Effector memory CD4-positive, alpha-beta T cell (primary cell): ENCODE measurements at places on chromosomes 7 and 10.

GRCh38 chr7:24911213-24911603 is 68.8 kb downstream of the OSBPL3 start:
- no peak for DNase-seq

DNA sequence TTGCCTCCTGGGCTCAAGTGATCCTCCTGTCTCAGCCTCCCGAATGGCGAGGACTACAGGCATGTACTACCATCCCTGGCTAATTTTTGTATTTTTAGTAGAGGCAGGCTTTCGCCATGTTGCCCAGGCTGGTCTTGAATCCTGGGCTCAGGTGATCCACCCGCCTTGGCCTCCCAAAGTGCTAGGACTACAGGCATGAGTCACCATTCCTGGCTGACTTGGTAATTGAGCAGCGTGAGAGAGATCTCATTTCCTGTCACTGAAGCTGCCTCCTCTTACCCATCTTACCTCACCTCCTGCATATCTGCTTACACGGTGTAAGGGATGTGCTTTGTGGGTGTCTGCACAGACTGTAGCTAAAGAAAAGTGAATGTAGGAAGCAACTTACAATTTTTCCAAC is 9.7 kb downstream of the IFIT3 start:
- no peak for DNase-seq

- no peak for DNase-seq
Observed at GRCh38 chr7:100367251-100367620, 6.1 kb upstream of the PILRA start.

DNA sequence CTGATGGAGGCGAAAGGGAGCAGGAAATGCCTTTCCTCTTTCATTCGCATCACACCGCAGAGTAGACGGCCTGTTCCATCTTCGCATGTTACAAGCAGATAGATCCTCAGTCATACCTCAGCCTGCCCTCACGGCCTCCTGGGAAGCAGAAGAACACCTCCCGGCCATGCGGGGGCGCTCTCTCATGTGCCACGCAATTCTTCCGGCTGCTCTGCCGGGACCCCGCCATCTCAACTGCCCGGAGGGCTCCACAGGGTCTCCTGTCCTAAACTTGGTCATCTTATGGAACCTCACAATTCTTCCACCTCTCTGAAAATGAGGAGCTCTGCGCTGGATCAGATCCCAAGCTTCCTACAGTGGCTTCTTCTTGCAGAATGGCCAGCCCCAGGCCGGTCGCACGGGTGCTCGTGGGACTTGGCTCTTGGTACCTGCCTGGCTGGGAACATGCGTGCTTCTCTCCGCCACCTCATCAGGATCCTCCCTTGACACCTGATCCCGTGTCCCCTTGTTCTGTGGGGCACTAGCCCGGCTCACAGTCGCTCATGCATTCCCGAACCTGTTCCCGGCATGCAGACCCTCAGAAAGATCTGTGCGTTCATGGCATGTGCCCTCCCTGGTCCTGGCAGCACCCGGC is 262.8 kb upstream of the SHH start:
- no peak for DNase-seq

- no peak for DNase-seq
Observed at GRCh38 chr7:156397249-156397648, 243.3 kb upstream of the RNF32 start.

GRCh38 chr7:76337147-76337546 is 21.6 kb downstream of the YWHAG start:
- no peak for DNase-seq

- no peak for DNase-seq
Observed at GRCh38 chr10:4647109-4647785, 178.8 kb upstream of the AKR1E2 start.

GRCh38 chr10:126208726-126209302 is 179.5 kb downstream of the ADAM12 start:
- DNase-seq: no peak

- no peak for DNase-seq
Observed at GRCh38 chr10:62341419-62341818, 32.8 kb upstream of the ZNF365 start.

GRCh38 chr7:5302577-5302976 is 19.8 kb downstream of the SLC29A4 start:
- DNase-seq: no peak

DNA sequence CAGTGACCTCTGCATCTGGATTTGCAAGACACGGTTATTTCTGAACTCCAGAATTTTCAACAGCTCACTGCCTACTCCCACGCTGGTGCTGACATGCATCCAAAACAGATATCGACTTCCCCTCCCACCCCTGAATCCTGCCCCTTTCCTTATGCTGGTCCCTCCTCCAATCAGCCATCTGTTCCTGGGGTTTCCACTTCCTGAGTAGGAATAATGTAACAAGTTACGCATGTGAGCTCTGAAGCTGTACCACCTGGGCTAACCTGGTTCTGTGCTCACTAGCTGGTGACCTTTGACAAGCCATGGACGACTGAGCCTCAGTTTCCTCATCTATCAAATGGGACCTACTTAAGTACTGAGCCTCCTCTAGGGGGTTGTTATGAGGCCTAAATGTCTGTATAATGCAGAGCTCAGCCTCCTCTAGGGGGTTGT is 1.7 kb upstream of the NCAPG2 start:
- DNase-seq: no peak

DNA sequence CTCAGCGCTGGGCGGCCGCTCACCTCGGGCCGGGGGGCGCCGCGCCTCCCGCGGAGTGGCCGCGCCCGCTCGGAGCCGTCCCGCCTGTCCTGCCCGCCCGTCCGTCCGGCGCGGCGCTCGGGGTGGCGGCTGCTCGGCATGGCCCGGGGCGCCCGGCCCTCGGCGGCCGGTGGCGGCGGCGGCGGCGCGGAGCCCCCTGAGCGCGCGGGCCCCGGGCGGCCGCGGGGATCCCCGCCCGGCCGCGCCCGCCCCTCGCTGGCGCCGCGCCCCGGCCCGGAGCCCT is 338 bp downstream of the SDK1 start:
- DNase-seq: no peak

DNA sequence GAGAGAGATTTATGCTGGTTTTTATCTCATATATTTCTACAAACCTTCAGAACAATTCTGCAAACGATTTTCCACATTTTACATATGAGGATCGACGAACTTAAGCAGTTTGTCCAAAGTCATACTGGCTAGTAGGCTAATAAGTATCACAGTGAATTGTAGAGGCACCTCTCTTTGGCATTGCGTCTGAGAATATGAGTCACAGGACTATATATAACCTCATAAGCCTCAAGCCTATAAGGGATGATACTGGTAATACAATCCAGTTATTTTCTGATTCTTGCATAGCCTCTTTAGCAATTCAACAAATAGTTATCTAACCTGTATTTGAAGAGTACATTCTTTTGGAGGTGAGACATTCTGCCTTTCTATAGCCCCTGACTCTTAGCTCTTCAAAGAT is 129.8 kb downstream of the GPR158 start:
- DNase-seq: no peak

GRCh38 chr7:95684037-95684436 is 87.7 kb upstream of the PDK4 start:
- DNase-seq: no peak

- DNase-seq: no peak
Observed at GRCh38 chr10:78972160-78972946, 96.4 kb upstream of the ZMIZ1 start.

DNA sequence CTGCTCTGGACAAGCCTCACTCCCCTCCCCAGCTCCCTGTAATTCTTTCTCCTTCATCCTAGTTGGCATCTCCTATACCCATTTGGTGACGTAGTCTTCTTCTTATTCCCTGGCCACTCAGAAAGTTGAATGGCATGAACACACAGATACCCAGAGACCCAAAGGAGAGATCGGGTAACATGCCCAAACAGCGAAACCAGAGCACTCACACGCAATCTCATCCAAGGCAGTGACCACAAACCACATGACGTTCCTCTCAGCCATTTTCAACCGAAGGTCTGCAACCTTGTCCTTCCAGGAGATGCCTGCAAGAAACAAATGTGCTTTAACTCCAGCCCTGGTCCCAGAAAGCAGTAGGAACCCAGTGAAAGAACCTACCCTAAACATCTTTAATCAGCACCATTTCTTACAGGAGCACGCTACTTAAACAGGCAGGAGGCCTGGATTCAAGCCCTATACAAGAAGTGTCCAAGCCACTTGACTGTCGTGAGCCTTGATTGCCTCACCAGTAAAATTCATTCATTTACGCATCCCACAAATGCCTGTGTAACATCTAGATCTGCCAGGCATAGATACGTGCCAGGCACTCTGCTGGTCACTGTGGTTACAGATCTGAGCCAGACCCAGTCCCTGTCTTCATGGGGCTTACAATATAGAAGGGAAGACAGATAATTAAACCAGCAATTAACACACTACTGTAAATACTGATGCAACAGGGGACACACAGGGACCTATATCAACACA is 37.1 kb downstream of the XPNPEP1 start:
- DNase-seq: no peak

GRCh38 chr10:27241010-27241651 is 534 bp upstream of the ACBD5 start:
- no peak for DNase-seq

- DNase-seq: no peak
Observed at GRCh38 chr7:37476428-37476827, 27.8 kb upstream of the ELMO1 start.

- DNase-seq: no peak
Observed at GRCh38 chr7:8389593-8390261, 43.7 kb upstream of the NXPH1 start.

DNA sequence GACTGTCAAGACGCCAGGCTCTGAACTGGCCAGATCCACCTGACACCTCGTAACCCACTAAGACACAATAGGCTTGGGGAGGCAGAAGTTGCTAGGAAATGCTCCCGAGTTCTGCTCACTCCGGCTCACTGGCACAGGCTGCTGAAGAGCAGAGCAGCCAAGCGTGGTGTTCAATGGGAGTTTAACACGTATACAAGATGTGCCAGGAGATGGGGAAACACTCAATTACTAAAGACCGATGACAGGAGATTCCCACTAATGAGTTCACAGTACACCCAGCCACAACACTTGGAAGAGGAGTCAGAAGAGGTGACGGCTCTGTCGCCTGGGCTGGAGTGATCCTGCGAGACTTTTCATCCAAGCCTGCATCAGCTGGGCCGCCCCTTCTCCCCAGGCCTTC is 303.4 kb downstream of the GFRA1 start:
- no peak for DNase-seq

- DNase-seq: no peak
Observed at GRCh38 chr7:12210179-12211053, 678 bp upstream of the TMEM106B start.

GRCh38 chr10:14450041-14450491 is 119.3 kb upstream of the FRMD4A start:
- DNase-seq: no peak

DNA sequence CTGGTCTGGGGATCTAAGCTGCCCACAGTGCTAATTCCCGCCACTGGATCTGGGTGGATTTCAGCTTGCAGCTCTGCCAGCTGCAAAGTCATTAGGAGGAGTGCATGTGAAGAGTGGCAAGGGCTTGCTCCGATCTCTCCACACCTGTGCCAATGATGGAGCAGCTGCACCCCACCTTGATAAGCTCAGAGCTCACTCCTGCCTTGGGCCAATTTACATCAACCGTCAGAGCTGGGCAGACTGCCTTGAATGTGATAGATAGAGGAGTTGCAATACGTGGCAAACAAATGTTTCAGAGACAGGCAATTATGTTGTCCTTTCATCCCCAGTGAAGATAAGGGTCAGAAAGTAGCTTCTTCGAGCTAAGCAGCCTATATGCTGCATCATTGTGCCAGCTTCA is 379.9 kb downstream of the SH2D4B start:
- DNase-seq: no peak

GRCh38 chr7:265998-266850 is 23.7 kb upstream of the FOXL3 start:
- DNase-seq: no peak

DNA sequence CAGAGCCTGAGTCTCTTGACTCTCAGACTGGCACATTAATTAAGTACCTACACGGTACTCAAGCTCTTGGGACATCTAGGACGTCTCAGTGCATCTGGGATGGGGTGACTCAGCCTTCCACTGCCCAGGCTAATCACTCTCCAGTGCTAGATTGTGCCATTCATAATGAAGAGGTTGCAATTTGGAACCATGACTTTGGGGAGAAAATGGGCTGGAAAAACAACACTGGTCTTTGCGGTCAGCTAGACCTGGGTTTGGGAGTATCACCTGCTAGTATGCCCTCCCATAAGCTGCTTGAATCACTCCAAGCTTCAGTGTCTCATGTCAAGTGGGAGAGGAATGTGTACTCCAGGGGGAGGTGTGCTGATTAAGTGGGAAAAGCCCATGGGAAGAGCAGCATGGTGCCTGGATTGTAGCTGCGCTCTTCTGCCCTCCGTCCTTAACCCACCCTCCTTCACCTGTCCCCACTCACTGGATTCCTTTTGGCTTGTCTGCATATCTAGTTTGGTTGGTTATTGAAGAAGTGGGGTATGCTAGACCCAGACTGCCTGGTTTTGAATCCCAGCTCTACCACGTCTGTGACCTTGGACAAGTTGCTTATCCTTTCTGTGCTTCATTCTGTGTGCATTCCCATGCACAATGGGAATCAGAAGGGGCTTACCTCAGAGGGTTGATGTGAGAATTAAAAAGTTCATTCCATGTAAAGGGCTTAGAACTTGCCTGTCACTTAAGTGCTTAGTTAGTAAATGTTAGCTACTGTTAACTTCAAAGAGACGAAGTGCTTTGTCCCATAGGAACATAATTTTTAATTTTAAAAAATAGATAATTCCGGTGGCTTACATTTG is 3.8 kb downstream of the NFE2L3 start:
- DNase-seq: no peak

DNA sequence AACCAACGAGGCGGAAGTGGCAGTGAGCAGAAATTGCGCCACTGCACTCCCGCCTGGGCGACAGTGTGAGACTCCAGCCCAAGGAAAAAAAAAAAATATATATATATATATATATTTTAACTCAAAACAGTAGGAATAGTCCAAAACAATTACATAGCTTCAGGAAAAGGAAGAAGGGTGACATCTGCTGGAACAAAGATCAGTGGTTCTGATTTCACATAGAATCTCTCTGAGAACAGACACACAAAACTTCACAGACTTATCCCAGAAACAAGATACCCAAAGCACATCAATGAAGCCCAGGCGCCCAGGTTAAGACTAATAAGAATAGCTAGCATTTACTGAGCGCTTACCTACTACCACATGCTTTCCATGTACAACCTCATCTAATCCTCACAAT is 45.0 kb downstream of the DNMBP start:
- DNase-seq: no peak

DNA sequence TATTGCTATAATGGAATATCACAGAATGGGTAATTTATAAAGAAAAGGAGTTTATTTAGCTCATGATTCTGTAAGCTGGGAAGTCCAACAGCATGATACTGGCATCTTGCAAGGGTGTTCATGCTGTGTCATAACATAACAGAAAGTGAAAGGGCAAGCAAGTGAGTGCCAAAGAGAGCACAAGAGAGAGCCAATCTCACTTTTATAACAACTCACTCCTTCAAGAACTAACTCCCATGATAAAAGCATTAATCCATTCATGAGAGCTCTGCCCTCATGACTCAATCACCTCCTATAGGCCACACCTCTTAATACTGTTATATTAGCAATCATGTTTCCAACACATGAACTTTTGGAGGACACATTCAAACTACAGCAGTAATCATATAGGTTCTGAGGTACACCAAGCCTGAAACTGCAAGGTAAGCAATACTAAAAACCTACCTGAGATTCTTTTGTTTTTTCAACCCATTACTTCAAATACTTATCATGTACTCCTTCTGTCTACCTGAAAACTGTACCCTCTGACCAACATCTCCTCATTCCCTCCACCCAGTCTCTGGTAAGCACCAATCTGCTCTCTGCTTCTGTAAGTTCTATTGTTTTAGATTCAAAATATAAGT is 219.7 kb downstream of the MTERF1 start:
- DNase-seq: no peak

- no peak for DNase-seq
Observed at GRCh38 chr10:118979661-118980060, 49.9 kb upstream of the NANOS1 start.
